ENCODE measurements at places on chromosomes 4 and X.

- peak; percentile 12 for DNase-seq
Observed at GRCh38 chrX:103376979-103377324, 614 bp downstream of the BEX3 start.

GRCh38 chrX:119374736-119375135 lies 24.4 kb upstream of the SLC25A43 start:
- no peak for DNase-seq

DNA sequence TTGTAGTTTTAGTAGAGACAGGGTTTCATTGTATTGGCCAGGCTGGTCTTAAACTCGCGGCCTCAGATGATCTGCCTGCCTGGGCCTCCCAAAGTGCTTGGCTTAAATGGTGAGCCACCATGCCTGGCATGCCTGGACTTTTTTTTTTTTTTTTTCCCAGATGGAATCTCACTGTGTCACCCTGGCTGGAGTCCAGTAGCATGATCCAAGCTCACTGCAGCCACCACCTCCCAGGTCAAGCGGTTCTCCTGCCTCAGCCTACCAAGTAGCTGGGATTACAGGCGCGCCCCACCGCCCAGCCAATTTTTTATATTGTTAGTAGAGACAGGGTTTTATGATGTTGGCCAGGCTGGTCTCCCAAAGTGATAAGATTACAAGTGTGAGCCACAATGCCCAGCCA lies 8.4 kb downstream of the UBE2K start:
- no peak for DNase-seq

GRCh38 chr4:39698424-39699009 lies 581 bp downstream of the UBE2K start:
- peak; percentile 50 for DNase-seq

DNA sequence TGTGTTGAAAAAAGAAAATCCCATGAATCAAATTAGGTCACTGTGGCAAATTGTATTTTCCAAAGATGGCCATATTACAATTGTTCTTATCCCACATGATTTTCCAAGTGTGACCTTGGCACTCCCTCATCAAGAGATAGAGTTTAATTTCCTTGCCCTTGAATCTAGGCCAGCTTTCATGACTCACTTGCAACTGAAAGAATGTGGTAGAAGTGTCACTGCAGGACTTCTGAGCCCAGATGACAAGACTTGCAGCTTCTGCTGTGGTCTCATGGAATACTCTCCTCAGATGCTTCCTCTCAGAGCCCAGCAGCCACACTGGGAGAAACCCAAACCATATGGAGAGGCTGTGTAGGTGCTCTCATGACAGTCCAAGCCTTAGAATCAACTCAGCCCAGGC lies 139.0 kb downstream of the ADAMTS3 start:
- DNase-seq: no peak

DNA sequence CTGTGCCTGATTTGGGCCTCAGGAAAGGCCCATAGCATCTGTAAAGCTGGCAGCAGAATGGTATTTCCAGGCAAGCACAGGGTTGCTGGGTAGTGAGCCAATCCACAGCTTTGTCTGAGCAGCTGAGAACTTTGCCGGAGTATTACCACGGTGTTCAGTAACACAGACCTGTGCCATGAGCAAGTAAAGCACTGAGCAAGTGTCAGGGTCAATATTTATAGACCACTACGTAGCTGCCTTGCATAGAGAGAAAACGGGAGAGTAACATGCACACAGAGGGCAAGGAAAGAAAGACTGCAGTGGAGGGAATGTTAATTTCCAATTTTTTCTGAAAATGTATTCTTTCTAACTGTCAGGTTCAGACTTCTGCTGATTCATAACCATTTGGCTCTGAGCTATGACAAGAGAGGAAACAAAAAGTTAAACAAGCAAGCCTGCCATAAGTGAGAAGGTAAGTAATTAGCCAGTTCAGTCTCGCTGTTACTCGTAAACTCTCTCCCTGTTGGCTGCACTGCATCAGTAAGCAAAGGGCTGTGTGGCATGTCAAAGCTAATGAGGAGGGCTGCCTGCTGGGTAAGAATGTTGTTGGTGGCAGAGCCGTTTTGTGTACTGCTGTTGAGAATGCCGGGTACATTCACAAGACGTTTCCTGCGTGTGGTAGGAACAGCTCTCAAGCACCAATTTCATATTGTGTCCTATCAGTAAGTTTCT lies 238.1 kb downstream of the BMPR1B start:
- DNase-seq: no peak

DNA sequence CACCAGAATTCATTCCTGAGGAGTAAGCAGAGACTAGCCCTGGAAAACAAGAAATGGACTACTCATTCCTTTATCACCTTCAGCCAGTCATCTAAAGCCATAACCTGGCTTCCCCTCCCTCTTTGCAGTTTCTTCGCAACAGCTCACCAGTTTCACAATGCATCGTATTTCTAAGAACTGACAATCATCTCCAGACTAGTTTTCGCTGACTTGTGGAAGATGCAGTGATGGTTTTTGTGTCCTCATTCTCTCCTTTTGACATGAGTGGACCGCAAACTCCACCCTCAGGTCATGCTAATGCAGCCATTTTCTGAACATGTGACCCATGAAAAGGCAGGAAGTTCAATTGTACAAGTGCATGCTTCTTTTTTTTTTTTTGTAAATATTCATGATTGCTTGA lies 1203.5 kb downstream of the PCDH7 start:
- no peak for DNase-seq

DNA sequence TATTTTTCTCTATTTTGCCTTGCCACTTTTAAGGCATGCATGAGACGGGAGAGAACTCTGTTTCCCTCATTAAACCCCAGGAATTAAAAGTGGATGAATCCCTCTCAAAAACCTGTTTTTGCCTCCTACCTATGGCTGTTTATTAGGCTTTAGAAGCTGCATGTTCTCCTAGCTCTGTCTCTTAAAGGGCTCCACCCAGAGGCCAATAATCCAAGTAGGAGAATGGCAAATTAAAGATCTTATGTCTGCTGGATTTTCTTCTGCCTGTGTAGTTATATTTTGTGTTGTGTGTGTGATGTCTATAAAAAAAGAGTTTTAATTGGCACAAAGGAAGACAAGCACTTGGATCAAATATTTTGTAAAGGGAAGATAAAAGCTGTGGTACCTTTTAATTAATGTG lies 32.4 kb downstream of the MAGEC1 start:
- DNase-seq: peak; percentile 4
